ENCODE measurements at places on chromosomes 12 and 14.

DNA sequence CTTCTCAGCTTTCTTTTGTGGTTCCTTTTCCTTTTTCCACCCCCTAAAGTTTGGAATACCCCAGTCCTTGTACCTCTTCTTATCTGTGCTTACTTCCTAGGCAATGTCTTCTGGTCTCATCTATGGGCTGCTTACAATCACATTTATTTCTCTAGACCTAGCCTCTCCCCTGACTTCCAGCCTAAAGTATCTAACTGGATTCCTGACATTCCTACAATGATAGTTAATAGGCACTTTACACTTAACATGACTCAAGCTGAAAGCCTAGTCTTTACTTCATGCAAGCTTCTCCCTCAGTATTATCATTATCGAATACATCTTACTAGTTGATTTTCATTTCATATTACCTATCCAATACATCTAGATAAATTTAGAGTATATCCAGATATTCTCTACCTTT lies 21.2 kb downstream of the CLECL1 start:
- DNase-seq: no peak

DNA sequence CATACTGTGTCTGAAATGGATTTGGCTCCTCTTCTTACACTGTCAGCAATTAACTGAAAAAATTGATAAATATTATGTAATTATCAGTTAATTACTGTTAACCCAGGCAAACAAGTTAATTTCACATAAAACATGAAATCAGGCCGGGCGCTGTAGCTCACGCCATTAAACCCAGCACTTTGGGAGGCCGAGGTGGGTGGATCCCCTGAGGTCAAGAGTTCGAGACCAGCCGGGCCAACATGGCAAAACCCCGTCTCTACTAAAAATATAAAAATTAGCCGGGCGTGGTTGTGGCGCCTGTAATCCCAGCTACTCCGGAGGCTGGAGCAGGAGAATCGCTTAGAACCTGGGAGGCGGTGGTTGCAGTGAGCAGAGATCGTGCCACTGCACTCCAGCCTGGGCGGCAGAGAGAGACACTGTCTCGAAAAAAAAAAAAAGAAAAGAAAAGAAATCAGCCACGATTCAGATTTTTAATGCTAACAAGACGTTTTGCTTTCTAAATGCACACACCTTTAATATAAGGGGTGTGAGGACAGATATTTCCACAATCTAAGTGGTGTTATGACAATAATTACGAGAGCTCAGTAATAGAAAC lies 473 bp upstream of the TMEM19 start:
- no peak for DNase-seq

DNA sequence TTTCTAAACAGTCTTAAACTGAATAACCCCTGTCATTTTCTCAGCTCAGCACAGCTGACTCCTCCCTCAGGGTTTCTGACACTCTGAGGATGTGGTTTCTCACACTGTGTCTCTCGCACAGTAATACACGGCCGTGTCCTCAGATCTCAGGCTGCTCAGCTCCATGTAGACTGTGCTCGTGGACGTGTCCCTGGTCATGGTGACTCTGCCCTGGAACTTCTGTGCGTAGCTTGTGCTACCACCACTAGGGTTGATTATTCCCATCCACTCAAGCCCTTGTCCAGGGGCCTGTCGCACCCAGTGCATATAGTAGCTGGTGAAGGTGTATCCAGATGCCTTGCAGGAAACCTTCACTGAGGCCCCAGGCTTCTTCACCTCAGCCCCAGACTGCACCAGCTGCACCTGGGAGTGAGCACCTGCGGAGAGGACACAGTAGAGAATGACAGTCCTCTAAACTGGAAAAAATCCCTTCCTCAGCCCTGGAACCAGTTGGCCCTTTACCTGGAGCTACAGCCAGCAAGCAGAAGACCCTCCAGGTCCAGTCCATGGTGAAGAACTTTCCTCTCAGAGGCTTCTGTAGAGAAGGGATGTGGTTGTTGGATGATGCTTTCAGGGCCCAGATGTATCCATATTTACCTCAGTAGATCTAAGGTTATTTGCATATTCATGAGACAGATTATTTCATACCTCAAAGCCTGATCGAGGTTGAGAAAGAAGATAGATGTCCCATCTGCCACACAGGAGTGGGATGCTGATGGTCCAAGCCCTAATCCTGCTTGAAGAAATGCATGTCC lies 984.8 kb downstream of the TMEM121 start:
- DNase-seq: no peak

GRCh38 chr12:41724216-41724615 lies 420.5 kb downstream of the GXYLT1 start:
- no peak for DNase-seq

GRCh38 chr14:66643344-66643743 lies 135.4 kb downstream of the GPHN start:
- no peak for DNase-seq

- no peak for DNase-seq
Observed at GRCh38 chr12:79415746-79416435, 274.9 kb downstream of the PAWR start.

DNA sequence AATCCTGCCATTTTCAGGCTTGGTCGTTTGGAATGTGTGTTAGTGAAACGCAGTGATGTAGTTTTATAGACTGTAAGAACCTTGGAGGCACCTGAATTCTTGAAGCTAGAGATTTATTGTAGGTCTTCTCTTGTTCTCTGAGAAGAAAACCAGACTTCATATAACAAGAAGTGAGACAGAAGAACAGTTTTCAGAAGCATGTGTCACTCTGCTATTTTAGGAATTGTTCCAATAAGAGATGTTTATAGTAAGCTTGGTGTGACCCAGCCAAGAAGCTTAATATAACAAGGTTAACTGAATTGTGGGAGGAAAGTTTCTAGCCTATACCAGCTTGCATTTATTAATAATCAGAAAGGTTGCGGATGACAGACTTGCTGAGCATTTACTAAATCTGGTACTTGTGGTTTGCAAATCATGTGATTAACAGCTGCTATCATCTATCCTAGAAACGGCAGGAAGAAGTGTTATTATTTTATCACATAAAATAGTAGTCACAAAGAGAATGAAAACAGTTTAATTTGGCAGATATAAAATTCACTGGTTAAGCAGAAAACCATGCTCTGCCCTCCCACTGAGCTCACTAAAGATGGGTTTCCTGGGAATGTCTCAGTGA lies 49.2 kb upstream of the BCAT1 start:
- DNase-seq: no peak

GRCh38 chr14:32546246-32546645 lies 217.1 kb downstream of the AKAP6 start:
- DNase-seq: no peak

DNA sequence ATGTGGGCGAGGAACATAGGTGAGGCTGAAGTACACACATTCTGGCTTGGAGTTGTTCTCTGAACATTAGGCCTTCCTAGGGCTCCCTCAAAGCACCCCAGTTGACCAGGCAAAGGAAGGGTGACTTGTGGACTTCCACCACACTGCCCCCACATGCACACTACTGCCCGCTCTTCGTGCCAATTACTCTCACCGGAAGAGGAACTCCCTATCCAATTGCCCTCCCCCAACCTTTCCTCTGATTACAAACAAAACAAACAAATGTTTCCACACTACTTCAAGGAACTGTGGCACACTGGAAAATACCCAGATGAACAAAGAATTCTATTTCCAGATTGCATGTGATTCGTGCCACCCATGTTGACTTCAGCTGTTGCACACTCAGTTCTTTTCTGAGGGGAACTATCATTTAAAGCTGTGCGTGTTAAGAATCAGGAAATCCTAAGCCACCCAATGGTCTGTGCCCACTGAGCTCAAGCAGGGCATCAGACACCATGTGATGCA lies 139.3 kb downstream of the SSPN start:
- no peak for DNase-seq

- no peak for DNase-seq
Observed at GRCh38 chr14:78566859-78567172, 396.6 kb downstream of the NRXN3 start.

GRCh38 chr14:65002586-65003210 lies 16.0 kb downstream of the FNTB start:
- DNase-seq: no peak

- no peak for DNase-seq
Observed at GRCh38 chr12:71152851-71153250, 4.9 kb downstream of the TSPAN8 start.

GRCh38 chr14:101176535-101177205 lies 273.1 kb upstream of the RTL1 start:
- DNase-seq: no peak

DNA sequence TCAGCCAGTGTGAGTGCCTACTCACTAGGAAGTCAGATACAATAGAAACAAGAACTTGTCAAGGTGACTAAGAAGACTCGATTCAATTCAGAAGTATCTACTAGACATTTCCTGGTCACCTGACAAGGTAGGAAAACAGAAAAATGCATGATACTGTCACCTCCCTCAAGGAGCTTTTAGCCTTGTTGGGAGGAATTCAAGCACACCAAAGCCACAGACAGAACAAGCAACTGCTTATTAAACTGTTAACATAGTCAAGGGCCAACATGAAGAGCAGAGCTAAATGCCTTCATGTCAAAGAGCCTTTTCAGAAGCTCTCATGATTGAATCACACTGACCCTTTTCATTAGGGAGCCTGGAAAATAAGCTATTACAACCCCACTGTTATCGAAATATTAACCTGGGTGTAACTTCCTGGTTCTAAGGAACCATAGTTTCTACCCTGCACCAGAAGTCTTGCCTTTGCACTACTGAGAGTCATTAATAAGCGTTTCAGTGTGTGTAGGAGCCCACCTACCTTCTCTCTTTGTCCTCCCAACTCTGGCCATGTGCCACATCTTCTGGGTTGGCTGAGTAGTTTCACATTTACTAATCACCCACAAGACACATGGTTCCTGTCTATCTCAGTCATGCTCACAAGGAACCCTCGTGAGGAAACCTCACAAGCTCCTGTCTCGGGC lies 31.0 kb upstream of the LGALS3 start:
- DNase-seq: no peak

DNA sequence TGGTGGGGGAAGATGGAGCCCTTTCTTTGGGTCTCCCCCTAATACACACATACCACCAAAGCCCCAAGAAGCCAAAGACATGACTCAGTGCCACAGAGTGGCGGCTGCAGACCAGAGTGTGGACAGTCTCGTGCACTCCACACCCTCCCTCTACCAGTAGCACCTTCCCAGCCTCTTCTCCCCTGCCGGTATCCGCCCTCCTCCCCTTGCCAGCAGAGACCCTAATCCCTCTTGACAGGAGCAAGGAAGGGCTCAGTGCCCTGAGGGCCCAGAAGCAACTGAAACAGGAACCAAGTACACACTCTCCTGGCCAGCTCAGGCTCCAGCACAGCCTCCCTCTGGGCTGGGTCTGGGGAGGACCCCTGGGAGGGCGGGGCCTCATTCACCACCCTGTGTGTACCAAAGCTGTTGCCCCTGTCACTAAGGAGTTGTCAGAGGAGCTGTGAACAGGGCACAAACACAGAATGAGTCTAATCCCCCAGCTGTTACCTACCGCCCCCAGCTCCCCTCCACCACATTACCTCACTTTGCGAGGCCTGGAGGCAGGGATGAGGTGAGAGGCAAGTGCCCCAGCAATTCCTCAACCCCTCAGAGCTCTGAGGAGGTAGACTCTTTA lies 8.2 kb downstream of the SPRYD3 start:
- no peak for DNase-seq

GRCh38 chr12:111267144-111267543 lies 101.8 kb downstream of the PHETA1 start:
- no peak for DNase-seq

- no peak for DNase-seq
Observed at GRCh38 chr12:48187916-48188695, 4.7 kb downstream of the CCDC184 start.

DNA sequence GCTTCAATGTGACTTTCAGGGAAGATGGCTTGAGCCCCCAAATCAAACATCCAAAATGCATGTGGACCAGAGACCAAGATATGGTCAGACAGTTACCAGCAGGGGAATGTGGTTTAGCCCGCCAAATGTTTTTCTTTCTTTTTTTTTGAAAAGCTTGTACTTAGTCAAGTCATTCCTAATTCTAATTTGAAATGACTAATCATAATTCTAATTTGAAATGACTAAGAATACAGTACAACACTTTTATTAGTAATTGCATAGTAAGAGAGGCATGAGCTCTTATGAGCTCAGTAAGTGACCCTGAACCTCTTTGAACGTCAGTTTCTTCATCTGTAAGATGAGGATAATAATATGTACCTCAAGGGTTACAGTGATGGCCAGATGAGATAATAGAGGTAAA lies 72.4 kb downstream of the HECTD4 start:
- DNase-seq: no peak

GRCh38 chr12:86057092-86057845 lies 183.2 kb downstream of the NTS start:
- no peak for DNase-seq

- no peak for DNase-seq
Observed at GRCh38 chr12:31897781-31898503, 61.3 kb upstream of the RESF1 start.

GRCh38 chr12:89160716-89161123 lies 191.6 kb downstream of the DUSP6 start:
- no peak for DNase-seq

GRCh38 chr14:72236629-72237028 lies 304.4 kb downstream of the RGS6 start:
- no peak for DNase-seq

GRCh38 chr12:11513288-11513687 lies 117.9 kb upstream of the PRB2 start:
- no peak for DNase-seq

DNA sequence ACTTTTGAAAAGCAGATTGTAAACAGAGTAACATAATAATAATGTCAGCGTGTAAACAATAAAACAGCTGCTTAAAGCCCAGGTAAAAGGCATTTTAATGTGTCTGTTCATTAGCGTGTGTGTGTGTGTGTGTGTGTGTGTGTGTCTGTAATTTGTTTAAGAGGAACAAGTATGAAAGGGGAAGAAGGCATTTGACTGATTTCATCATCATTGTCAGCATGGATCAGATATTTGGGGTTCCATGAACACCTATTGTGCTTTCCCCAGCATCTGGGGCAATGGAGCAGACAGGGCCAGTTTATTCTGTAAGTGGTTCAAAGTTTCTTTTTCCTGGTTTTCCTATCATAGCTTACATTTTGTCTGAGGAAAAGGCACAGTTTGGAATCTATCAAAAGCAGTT lies 28.9 kb downstream of the SLC25A21 start:
- DNase-seq: no peak

DNA sequence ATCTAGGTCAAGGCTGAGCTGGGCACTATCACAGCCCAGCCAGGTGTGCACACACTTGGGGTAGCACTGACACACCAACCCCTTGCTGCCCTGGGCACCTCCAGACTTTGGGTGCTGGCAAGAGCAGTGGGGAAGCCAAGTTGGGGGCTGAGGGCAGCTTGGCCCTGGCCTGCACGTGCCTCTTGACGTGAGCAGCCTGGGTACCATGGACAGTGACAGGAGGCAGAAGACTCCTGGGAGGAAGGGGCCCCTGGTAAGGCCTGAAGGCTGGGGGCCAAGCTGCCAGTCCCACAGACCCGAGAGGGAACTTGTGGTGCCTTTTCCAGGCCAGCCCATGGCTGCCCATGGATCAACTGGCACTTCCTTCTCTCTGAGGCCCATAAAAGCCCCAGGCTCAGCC lies 124.1 kb upstream of the SFSWAP start:
- no peak for DNase-seq

- DNase-seq: no peak
Observed at GRCh38 chr12:88142610-88142991, 494 bp downstream of the TMTC3 start.

- DNase-seq: no peak
Observed at GRCh38 chr12:116150452-116150851, 127.0 kb downstream of the MED13L start.

Data from type B pancreatic cell (in vitro differentiated cells).